ENCODE measurements at places on chromosomes 5 and 9.
A peak's percentile ranks its signal among the peaks of the same experiment; 100 is the strongest.

GRCh38 chr9:22893196-22893843 lies 446.7 kb downstream of the DMRTA1 start:
- no peak for DNase-seq

DNA sequence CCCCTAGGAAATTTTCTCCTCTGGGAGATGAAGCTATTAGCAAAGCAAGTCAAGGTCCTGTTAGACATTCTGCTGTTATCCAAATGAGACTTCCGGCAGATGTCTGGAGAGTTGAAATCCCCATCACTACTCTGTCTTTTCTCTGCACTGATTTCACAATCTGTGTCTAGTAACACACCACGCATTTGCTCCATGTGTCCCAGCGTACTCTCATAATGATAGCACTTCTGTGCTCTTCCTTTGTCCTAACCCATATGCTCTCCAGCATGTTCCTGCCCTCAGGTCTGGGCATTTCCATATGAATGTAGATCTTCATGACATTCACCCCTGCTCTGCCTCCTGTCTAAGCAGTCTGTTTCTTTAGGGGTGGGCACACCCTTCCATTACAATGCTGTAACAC lies 1949.0 kb upstream of the WWC1 start:
- no peak for DNase-seq

- no peak for DNase-seq
These were observed 78.4 kb upstream of the ITGA1 start for GRCh38 chr5:52709167-52709925.

DNA sequence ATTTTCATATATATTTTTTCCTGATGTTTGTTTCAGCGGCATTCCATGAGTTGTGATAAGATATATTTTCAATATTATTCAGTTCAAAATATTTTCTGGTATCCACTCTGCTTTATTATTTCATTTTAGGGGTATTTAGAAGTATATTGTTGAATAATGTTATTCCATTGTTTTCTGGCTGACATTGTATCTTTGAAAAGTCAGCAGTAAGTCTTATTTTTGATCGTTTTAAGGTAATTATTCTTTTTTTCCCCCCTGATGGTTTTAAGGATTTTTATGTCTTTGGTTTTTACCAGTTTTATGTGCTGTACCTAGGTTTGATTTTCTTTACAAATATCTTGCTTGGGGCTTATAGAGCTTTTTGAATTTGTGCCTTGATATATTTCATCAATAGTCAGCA lies 6.6 kb upstream of the GLRA1 start:
- DNase-seq = no peak

DNA sequence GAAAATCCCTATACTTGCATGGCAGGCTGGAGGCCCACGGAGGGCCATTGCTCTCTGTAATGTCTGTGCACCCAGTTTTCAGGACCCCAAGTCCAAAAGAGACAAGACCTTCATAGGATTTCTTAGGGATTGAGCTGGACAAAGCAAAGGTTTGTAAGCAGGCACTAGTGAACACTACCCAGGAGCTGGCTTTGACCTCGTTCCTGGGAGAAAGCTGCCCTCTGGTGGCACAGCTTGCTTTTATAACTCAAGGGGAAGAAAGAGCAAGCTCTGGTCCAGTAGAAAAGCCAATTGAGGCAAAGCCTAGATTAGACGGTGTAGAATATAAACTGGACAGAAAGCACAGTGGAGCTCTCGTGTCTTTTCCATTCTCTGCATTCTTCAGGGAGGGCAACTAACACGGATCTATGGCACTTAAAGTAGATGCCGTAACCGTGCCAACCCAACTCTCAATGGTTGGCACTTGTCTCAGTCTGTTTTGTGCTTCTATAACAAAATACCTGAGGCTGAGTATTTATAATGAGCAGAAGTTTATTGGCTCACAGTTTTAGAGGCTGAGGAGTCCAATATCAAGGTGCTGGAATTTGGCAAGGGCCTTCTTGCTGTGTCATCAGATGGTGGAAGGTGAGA lies 7.9 kb downstream of the GABRP start:
- DNase-seq = peak; percentile 84

- DNase-seq = no peak
These were observed 295.9 kb upstream of the ITGA1 start for GRCh38 chr5:52491818-52492217.

DNA sequence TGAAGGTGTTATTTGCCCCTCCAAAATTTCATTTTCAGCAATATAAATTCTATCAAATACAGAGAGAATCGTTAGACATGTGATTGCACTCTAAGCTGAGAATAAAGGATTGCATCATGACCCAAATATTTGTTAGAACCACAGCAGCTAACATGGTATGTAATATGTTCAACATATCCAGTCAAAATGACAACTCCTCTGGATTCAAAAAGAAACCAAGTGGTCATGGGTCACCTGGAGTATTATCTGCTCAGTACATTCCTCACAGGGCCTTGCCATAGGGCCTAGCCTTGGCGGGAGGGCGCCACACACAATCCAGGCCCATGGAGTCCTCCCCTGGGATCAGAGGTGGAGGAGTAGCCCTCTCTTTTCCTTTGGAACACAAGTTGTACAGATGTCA lies 179.2 kb downstream of the HSD17B3 start:
- no peak for DNase-seq

GRCh38 chr5:54646356-54647101 lies 129.0 kb downstream of the SNX18 start:
- peak; percentile 44 for DNase-seq

GRCh38 chr9:96719921-96720320 lies 58.0 kb downstream of the ZNF510 start:
- peak; percentile 21 for DNase-seq

GRCh38 chr9:126705767-126706697 lies 92.3 kb downstream of the LMX1B start:
- peak; percentile 91 for DNase-seq

DNA sequence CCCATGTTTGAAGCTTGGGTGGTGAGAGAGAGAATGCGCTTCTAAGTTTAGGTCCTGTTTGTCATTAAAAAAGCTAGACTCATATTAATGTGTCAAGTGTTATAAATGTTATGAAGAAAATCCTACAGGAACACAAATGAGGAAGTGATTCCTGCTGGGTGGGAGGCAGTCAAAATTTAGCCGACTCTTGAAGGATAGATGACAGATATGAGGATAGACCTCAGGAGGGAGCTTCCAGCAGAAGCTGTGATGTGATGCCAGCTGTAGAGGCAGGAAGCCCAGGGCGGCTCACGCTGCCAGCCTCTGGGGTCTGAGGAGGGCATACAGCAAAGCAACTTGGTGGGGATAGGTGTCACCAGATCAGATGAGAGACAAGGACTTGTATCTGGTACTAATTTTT lies 74.7 kb upstream of the ADAMTS16 start:
- DNase-seq = no peak

- peak; percentile 71 for DNase-seq
These were observed at the start of gene PCDHB9 for GRCh38 chr5:141186897-141187512. Gene PCDHB9, plus strand, starts transcription at chr5:141187161. Its CDS starts 158 bp downstream, at chr5:141187319.

GRCh38 chr5:58886315-58887207 lies 303.7 kb downstream of the RAB3C start:
- DNase-seq = peak; percentile 67

DNA sequence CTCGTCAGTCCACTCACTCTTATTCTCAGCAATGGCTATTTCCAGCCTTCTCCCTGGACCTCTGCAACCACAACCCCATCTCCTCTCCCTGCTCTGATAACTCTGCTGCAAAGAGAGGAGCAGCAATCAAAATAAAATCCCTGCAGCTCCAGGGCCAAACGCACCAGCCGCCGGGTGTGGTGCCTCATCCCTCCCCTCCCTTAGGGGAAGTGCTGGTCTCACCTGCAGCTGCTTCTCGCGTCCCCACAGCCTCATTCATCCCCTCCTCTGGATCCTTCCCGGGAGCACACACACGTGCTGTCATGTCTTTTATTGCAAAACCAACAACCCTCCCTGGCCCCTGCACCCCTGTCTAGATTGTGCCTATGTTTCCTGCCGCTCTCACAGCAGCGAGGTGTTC lies 77.8 kb downstream of the TENT4A start:
- DNase-seq = no peak

- DNase-seq = peak; percentile 82
These were observed 6.1 kb upstream of the ZNF79 start for GRCh38 chr9:127418037-127418471.

- DNase-seq = no peak
These were observed 17.2 kb upstream of the C5orf15 start for GRCh38 chr5:133985540-133986180.

DNA sequence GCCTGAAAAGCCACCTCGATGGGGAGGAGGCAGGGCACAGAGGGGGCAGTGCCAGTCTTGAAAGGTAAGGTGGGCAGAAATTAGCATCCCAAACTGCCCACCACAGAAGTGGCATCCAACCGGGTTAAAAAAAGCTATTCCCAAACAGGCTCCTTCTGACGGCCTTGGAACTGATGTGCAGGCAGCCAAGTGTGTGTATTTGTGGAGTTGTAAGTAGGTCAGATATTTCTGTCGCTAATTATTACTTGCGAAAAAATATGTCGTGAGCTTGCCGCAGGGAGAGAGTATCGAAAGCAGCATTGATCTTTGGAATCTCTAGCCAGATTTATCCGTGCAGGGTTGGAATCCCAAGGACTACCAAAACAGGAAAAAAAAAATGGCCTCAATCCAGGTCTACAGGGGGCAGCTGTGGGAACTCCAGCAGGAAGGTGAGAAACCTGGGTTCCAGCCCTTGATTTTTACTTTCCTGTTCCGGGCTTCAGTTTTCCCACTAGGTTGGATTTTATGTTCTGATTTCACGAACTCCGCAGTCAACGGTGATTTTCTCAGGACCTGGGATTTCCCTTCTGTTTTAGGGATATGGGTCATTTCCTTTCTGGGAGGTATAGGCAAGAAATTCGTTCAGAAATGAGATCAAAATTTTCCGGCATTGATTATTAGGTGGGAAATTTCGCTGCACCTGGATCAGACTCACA lies 200.8 kb downstream of the RGS3 start:
- DNase-seq = no peak

GRCh38 chr5:96017951-96018350 lies 56.3 kb upstream of the ELL2 start:
- DNase-seq = no peak

DNA sequence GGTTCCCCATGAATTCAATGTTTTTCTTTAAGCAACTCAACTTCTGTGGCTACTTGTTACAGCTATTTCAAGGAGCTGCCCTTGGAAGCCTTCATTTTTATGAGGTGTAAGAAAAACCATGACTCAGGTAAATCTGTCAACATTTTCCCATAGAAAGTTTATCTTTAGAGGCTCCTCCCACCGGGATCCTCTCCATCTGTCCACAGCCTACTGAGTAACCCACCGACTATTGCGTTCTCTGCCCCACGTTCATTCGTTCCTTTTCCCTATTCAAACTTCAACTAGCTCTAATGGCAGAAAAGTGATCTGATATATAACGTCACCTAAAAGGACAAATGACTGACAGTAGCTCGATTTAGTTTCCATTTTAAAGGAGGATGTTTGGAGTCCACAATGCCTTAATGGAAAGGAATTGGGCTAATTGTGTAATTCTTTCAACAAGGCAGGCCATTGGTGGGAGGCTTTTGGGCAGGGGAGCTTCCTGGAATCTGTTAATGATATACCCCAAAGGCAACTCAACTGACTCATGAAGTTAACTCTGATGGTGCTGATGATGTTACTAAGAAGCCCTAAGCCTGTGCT lies 29.3 kb upstream of the NR3C1 start:
- DNase-seq = no peak

DNA sequence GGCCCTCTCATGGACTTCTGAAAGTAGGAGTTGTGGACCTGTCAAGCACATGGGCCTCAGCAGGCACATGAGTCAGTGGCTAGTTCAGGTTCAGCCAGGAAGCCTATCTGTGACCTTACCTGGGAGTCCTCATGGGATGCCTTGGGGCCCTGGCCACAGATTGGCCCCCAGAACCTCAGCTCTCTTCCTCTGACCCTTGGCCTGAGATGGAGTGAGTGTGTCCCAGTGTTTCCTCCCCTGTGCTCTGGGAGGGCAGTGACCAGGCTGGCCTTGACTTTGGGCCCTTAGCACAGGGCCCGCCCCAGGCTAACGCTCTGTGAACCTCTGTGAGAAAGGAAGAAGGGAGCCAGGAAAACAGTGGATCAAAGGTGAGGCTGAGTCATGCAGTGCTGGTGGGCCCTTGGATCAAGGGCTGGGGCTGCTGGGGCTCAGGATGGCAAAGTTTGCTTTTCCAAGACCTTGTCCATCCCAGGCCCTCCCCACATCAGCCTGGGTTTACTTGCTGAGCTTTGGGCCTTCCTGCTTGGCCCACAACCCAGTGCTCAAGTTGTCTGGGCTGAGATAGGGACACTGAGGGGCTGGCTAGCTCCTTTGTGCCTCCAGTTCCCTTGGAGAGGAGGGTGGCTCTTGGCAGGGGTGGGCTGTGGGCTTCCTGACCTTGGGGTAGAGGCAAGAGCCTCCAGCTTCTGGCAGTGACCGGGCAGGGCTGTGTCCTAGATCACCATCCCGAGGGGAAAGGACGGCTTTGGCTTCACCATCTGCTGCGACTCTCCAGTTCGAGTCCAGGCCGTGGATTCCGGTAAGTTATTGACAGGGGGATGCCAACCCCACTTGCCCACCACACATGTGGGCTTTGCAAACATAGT lies 41.4 kb downstream of the RGS3 start:
- no peak for DNase-seq

- DNase-seq = no peak
These were observed 607.9 kb upstream of the TLE4 start for GRCh38 chr9:78963911-78964310.

- DNase-seq = no peak
These were observed 133.8 kb downstream of the TMEM174 start for GRCh38 chr5:73306741-73307275.

DNA sequence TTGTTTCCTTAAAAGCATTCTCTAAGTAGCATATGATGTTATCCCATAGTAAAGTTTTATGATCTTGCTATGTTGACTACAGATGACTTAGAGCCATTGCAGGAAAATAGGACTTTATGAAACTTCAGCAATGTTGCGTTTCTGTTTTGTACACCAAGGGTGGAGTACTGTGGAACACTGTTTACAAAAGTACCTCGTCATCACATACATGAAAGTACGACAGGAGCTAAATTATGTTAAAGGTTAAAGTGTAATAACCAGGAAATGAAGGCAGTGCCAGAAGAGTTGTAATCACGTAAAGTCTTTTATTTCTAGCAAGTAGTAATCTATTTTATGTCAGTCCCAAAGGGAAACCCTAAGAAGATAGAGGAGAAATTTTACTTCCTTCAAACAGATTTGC lies 50.9 kb downstream of the C9orf85 start:
- no peak for DNase-seq

GRCh38 chr5:21195145-21195544 lies 1207.1 kb upstream of the CDH18 start:
- no peak for DNase-seq

GRCh38 chr5:169251333-169252084 lies 49.4 kb downstream of the SLIT3 start:
- no peak for DNase-seq

GRCh38 chr9:16100537-16101091 lies 547.8 kb downstream of the CCDC171 start:
- no peak for DNase-seq

- DNase-seq = no peak
These were observed 15.8 kb downstream of the ERGIC1 start for GRCh38 chr5:172849606-172850453.

- DNase-seq = no peak
These were observed 156.0 kb upstream of the MAST4 start for GRCh38 chr5:66440202-66440680.

GRCh38 chr5:131285703-131286399 lies 22.0 kb downstream of the CDC42SE2 start:
- DNase-seq = no peak
